HT1080 (cell line): ENCODE measurements at places on chromosomes 7 and 10.

- DNase-seq, result no peak
Measured at GRCh38 chr10:63110940-63111339, 22.2 kb upstream of the NRBF2 start.

- DNase-seq, result no peak
Measured at GRCh38 chr10:84158550-84158949, 15.1 kb upstream of the GPR15LG start.

GRCh38 chr10:36388166-36388565, 737.2 kb upstream of the ANKRD30A start:
- no peak for DNase-seq

GRCh38 chr7:70477036-70478010, 654.6 kb upstream of the GALNT17 start:
- peak; percentile 83 for DNase-seq

DNA sequence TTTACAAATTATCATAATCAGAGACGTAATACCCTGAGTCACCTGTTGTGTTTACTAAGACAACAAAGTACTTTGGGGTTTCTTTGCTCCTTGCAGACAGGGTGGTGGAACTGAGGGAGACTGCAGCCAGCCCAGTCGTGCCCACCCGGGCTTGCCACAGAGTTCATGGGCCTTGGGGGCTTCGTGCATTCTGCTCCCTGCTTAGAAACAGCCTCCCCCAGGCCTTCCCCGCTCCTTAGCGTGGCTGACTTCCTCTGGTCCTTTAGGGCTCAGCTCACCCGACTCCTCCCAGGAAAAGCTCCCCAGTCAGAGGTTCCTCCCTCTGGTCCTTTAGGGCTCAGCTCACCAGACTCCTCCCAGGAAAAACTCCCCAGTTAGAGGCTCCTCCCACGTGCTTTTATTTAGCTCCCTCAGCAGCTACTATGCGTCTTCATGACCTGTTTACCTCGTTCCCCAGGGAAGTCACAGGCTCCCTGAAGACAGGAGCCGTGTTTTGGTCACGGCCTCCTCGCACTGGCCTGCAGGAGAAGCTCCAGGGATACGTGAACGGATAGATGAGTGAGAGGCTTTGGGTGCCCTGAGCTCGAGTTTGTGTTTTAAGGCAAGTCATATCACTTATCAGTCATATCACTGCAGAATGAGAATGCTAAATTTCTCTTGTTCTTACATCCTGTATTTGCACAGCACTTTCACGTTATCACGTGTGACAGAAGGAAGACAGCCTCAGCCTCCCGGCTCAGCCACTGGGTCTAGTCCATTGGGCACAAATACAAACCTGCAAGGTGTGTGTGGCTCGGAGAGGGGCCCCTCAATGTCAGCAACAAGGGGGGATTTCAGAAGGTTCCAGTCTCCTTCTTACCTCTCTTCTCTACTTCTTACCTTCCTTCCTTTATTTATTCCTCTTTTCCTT, 52.7 kb upstream of the VIPR2 start:
- DNase-seq, result peak; percentile 40

- DNase-seq, result no peak
Measured at GRCh38 chr7:17632384-17632783, 307.9 kb downstream of the SNX13 start.

- DNase-seq, result no peak
Measured at GRCh38 chr10:121284936-121285335, 313.3 kb downstream of the FGFR2 start.

DNA sequence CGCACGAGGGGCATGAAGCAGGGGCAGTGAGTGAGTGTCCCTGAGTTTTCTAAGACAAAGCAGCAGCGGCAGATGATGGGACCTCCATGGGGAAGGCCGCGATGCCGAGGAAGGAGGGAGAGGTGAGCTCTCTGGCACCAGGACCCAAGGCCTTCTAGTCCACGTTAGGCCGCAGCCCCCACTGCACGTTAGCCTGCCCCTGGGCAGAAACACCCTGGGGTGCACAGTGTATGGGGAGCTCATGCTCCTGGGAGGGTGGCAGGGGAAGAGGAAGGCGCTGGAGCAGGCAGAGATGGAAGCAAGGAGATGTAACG, 97.3 kb upstream of the IKZF1 start:
- DNase-seq, result no peak

DNA sequence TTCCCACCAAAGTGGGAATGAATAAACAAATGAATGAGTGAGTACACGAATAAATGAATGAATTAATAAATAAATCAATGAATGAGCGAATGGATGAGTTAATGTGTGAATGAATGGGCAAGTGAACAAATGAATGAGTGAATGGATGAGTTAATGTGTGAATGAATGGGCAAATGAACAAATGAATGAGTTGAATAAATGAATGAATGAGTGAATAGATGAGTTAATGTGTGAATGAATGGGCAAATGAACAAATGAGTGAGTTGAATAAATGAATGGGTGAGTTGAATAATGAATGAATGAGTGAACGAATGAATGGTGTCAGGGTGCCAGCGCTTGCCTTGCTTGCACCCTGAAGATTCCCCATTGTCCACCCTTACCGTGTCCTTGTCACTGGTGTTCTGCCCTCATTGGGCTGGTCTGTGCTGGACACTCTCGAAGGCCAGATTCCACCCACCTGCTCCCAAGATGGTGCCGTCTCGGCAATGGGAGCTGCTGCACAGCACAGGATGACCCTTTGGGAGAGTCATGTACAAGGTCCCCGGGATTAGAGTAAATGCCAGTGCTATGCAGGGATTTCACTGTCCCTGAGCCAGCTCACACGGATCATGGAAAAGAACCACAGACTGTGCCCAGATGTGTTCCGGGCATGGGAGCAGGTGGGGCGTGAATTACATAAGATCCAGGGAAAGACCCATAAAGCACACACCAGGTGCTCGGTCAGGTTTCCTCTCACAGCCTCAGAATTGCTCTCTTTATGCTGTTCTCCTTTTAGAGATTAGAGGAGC, 83.2 kb downstream of the CAMK1D start:
- DNase-seq, result no peak

DNA sequence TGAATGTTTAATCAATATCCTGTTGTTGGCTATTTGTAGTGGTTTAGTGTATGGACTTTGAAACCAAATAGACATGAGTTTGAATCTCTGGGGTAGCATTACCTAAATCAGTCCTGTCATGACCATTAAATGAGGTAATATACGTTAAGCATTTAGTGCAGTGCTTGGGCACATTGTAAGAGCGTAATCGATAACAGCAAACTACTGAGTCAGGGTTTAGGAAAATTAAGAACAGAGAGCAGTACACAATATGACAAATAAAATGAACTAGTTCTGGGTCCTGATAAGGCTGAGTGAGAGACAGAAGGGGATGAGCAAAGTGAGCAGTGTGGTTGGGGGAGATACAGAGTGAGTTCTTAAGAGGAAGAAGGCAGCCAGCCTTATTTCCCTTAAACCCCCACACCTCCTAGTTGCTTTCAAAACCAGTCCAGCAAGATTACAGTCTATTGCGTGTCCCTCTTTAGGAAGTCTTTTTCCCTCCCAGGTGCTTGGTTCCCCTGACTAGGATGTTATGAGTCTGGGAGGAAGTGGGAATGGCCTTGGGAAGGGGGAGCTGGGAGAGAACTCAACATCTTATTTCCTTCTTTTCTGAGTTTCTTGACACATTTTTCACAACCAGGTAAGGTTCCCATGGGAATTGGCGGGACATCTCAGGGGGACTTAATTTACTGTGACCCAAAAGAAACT, 171.0 kb downstream of the SND1 start:
- DNase-seq, result no peak

GRCh38 chr10:61860964-61861758, 40.3 kb upstream of the ARID5B start:
- no peak for DNase-seq

GRCh38 chr10:86110156-86110786, 256.3 kb downstream of the GRID1 start:
- DNase-seq, result no peak

GRCh38 chr10:62540389-62540788, 166.2 kb downstream of the ZNF365 start:
- no peak for DNase-seq

GRCh38 chr7:1149351-1149794, 10.6 kb downstream of the ZFAND2A start:
- no peak for DNase-seq

DNA sequence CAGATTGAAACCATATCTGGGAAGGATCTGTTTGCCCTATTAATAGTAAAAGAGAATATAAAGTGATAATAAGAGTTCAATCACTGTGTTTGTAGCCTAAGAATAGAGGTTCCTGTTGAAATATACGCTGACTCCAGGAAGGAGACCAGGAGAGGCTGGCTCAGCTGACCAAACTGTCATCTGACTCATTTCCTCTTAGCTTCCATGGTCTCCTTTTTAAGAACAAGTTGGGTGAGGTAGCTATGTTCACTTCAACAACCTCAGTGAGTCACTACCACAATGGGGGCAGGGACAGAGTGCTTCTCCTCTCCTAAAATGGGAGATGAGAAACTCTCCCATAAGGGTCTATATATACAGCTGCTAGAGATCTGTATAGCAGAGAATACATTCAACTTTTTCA, 543.3 kb downstream of the CALN1 start:
- peak; percentile 94 for DNase-seq

- no peak for DNase-seq
Measured at GRCh38 chr10:132612571-132613504, 75.3 kb downstream of the INPP5A start.

- no peak for DNase-seq
Measured at GRCh38 chr10:103855424-103855823, at the start of gene SH3PXD2A. SH3PXD2A (minus strand) TSS chr10:103855576; CDS start chr10:103855266, 310 bp downstream.

- no peak for DNase-seq
Measured at GRCh38 chr10:11170993-11171851, 153.6 kb downstream of the CELF2 start.

GRCh38 chr10:85926986-85927385, 439.6 kb downstream of the GRID1 start:
- DNase-seq, result peak; percentile 36

DNA sequence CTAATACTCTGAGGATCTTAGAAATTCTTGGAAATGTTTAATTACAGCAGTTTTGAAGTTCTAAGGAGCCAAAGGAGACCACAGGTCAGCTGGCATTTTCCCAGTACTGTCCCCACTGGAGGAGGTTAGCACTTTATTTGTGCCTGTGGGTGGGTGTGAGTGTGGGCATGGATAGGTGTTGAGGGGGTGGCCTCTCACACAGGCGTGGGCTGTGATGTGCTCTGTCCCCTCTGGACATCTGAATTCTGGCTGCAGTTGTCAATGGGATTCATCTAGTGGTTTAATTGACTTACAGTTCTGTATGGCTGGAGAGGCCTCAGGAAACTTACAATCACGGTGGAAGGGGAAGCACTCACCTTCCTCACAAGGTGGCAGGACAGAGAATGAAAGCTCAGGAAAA, 135.4 kb upstream of the NAMPT start:
- DNase-seq, result no peak

DNA sequence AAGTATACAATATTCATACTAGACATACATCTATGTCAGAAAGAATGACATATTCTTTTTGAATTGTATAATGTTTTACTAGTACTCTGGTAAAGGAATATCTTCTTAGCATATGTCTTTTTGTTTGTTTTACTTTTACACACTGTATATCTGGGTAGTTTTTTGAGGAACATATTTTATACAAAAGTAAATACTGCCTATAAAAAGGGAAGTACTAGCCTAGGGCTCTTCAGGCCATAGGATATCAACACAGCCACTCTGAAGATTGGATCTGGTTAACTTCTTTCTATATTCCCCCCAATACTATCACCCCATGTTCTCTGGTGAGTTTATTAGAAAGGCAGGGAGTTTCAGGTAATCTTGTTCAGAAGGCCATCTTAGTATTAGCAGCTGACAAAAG, 134.6 kb downstream of the ZNF438 start:
- no peak for DNase-seq

GRCh38 chr7:115023219-115023618, 101.3 kb downstream of the MDFIC start:
- DNase-seq, result no peak

- DNase-seq, result no peak
Measured at GRCh38 chr7:609365-609764, 89.7 kb upstream of the PDGFA start.

DNA sequence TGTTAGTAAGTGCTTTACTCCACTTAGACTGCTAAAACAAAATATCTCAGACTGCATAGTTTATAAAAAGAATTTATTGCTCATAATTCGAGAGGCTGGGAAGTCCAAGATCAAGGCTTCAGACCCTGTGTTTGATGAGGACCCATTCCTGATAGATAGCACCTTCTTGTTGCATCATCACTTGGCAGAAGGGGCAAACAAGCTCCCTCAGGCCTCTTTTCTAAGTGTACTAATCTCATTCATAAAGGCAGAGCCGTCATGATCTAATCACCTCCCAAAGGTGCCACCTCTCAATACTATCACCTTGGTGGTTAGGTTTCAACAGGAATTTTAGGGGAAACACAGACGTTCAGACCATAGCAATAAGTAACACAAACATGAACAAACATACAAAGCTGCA, 55.4 kb downstream of the CRPPA start:
- no peak for DNase-seq

DNA sequence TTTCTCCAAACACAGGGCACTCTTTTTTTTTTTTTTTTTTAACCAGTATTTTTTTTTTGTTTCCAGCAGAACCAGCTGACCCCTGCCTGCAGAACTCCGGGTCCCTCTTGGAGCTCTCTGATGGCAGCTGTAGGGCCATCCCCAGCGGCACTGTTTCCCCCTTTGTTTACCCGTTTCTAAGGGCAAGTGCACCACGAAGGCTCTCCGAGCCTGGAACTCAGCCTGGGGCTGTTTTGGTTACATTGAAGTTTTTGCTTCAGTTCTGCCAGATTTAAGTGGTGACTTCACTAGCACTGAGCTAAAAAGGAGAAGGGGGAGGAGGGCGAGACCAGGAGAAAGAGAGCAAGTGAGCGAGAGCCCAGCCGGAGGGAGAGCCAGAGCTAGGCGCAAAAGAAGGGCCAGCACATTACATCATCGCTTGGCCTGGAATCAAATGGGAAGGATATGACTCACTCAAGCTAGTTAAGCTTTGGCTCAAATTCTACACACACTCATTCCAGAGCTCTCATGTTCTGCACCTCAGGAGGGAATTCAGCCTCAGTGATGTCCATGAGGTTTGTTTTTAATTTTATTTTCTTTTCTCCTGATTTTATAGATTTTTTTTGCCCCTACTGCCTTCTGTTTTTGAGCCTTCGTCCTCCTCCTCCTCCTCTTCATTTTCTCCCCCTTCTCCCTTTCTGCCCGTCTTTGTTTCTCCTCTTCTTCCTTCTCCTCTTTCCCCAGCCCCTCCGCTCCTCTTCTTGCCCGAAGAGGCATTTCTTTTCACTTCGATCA, 272.3 kb downstream of the TRIL start:
- DNase-seq, result peak; percentile 97

DNA sequence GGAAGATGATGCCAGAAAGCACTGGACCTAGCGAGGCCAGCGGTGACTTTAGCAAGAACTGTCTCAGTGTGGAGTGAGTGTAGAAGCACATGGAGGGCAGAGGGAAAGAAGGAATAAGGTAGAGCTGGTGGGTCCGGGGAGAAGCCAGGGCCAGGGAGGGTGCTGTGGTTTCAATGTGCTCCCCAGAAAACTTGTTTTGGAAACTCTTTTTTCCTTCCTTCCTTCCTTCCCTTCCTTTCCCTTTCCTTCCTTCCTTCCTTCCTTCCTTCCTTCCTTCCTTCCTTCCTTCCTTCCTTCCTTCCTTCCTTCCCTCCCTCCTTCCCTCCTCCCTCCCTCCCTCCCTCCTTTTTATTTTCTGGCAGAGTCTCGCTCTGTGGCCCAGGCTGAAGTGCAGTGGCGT, 5.5 kb upstream of the RARRES2 start:
- DNase-seq, result no peak
